ENCODE measurements at places on chromosomes 11 and 22.

GRCh38 chr22:41780746-41781505 is 19.6 kb upstream of the CCDC134 start:
- peak; percentile 38 for DNase-seq

DNA sequence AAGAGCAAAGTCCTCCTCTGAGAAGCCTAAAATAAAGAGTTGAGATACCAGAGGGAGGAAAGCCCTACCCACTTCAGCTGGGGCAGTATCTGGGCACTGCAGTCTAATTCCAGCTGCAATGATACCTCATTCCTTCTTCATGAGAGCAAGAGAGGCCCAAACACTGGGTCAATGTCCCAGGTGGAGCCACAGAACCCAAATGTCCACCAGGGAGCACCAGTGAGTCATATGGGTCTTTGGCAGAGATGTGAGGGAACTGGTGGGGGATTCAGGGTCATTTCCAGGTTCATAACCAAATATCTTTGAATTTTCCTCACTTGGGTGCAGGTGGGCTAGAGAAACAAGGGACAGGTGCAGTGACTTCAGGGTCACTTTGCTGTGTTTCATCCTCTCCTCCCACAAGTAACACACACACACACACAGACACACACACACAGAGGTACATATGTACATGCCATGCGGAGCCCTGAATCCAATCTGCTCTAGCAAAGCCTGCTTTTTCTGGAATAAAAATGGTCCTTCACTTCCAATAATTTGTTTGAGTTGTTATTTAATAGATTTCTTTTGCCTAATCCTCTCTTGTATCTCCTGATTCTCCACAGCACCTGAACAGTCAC is 585.4 kb downstream of the SOX6 start:
- peak; percentile 77 for DNase-seq

- no peak for DNase-seq
These were observed 2.7 kb upstream of the PPP6R3 start for GRCh38 chr11:68457898-68458249.

DNA sequence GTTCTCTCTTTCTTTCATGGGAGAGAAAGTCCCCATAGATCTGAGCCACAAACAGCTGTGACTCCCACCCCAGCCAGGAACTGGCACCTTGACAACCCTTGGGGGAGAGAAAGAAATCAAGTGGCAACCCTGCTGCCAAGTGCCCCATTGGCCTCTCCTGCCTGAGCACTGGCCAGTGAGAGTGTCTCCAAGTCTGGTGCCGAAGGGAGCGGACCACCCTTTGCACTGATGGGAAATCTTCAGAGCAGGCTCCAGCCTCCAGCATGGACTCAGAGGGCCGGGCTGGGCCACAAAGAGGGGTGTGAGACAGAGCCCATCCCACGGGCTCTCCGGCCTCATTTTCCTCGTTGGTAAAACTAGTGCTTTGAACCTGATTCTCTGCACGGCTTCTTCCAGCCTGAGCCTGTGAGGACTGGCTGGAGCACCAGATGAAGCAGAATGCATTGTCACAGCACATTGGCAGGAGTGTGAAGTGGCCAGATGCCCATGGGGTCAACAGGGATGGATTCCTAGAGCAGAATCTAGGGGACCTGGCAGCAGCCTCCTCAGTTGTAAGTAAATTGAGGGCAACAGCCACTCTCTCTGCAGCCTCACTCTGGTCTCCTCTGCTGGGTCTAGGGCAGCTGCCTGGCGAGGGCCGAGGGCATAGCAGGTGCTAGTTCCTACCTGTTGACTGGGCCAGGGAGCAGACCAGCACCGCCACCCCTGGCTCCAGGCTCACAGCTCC is 81.4 kb downstream of the TRIM29 start:
- no peak for DNase-seq

All from GM23338 (cell line).